ENCODE measurements at places on chromosomes 6 and 20.

DNA sequence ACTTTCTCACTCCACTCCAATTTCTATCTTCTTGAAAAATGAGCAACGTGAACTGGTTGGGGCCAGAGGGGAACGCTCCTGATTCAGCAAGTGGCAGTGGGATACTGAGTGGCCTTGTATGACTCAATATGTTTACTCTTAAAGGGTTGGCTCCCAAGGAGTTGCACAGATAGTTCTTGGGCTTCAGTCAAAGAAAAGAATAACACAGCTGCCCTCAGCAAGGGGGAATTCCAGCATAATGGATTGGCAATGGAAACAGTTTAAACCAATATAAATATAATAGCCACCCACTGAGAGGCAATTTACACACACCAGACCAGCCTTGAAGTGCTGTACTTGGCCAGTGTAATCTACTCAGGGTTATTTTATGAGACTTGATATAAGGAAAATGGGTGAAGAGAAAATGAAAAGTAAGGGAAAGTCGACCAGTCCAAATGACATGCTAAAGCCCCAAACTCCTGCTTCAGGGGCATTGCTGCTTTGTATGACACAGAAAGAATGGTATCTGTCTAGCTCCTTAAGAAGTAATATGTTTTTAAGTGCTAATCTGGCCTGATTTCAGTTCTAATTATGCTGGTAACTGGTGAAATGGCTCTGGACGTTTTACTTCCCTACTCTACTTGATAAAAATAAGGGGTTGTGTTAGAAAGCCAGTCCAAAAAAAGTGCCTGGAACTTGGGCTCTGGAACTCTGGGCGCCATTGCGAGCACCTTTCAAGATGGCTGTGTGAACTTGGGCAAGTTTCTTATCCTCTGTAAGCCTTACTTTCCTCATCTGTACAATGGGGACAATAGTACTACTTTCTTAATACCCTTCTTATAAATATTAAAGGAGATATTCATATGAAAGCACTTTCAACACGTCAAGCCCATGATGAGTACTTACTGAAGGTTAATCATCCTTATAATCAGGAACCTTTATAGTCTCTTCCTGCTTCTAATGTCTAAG lies 712.9 kb upstream of the MAP3K7 start:
- DNase-seq: no peak

- DNase-seq: peak; percentile 31
These were observed 9.9 kb upstream of the MMP9 start for GRCh38 chr20:45998761-45999160.

DNA sequence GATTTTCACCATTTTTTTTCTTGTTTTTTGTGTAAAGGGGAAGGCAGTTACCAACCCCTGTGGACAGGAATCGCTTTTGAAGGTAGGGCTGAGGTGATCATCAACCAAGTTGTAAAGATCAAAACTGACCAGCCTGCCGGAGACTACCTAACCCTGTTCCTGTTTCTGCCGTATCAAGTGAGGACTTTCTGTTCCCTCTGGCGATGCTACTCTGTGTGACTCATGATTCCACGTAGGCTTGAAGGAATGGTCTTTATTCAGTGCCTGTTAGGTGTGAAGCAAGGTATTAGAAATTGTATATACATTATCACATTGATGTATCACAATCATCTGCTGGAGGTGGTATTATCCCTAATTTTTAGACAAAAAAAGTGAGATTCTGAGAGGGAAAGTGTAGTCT lies 161.3 kb downstream of the SOX4 start:
- no peak for DNase-seq

- DNase-seq: no peak
These were observed 2.4 kb downstream of the MYBL2 start for GRCh38 chr20:43669332-43669731.

GRCh38 chr20:33874129-33874528 lies 63.0 kb downstream of the CHMP4B start:
- DNase-seq: no peak

GRCh38 chr6:127475135-127475822 lies 16.1 kb upstream of the KIAA0408 start:
- DNase-seq: no peak

- no peak for DNase-seq
These were observed 44.6 kb upstream of the DDR1 start for GRCh38 chr6:30839671-30840070.

GRCh38 chr20:19936466-19937200 lies 80.5 kb upstream of the NAA20 start:
- DNase-seq: no peak

GRCh38 chr6:19231878-19232561 lies 605.1 kb upstream of the ID4 start:
- DNase-seq: no peak

GRCh38 chr6:16582446-16583143 lies 178.7 kb downstream of the ATXN1 start:
- no peak for DNase-seq

- no peak for DNase-seq
These were observed 112.0 kb downstream of the LAMP5 start for GRCh38 chr20:9626357-9626756.

GRCh38 chr6:24428615-24429014 lies 25.9 kb downstream of the MRS2 start:
- no peak for DNase-seq

- DNase-seq: no peak
These were observed 130.0 kb upstream of the SGK1 start for GRCh38 chr6:134447883-134448387.

DNA sequence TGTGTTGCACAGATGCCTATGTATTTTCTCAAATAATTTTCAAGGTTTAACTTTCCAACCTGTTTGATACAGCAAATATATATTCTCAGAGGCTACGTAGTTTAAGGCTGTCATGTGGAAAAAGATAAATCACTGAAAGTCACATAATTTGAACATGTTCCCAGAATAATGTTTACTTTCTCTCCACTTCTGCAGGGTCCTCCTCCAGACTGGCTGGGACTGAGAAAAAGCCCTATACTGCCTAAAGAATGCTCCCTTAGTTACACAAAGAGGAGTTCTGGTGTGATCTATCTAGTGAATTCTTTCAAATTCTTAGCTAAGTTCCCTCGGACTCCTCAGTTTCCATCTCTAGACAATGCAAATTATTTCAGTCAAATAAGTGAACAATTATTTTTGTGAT lies 411.0 kb downstream of the C6orf118 start:
- DNase-seq: no peak

DNA sequence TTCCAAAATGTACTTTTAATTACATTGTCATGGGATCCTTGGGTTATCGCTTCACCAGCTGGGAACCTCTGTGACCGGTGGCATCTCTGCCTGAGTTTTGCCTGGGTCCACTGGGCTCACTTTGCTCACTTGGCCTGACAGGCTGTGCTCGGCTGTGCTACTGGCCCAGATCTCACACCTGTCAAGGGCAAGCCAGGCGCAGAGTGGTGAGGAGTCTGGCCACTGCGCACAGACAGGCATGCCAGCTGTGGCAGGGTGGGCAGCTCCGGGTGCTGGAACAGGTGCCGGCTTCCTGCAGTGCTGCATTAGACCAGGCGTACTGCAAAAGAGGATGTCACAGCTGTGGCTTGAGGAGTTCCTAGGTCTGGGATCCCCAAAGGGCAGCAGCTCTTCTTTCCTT lies 489.8 kb downstream of the TENT5A start:
- no peak for DNase-seq

DNA sequence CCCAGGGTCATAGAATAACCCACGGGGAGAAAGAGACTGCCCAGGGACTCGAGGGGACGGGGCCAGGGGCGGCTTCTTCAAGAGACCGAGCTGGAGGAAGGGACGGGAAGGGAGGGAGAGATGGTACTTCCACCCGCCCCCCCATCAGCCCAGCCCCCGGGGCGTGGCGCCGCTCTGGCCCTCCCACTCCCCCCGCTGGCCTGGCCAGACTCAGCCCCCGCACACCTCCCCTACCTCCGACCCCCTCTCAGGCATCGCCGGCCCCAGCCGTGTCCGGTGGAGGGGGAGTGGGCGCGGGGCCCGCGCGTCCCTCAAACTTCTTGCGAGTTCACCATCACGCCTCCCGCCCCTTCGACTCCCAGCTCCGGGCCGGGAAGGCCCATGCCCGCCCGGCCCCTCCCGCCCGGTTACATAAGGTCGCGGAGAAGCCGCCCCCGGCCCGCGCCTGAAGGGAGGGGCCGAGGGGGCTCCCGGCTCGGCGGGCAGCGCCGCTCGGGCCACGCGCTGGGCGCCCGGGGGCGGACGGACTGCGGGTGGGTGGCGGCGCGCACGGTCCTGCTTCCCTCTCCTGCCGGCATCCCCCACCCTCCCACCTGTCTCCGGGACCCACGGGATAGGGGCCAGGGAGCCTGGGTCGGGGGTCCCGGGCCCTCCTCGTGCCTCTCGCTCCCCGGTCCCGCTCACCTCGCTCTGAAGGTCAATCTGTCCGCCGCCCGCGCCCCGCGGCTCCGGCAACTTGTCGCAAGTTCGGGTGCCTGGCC lies 562 bp downstream of the TFEB start:
- DNase-seq: peak; percentile 68

DNA sequence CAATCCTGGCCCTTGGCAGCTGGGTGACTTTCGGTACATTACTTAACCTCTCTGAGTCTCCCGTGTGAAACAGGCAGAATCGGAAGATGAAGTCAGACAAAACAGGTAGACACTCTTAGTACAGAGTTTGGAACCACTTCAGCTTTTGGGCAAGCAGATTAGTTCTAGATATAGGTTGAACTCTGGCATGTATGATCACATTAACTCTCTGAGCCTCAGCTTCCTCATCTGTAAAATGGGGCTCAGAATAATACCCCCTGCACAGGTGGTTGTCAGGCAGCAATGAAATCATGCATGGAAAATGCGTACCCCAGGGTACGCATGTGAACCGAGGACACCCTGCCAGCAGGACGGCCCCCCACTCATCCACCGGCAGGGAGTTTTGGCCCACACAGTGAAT lies 87.7 kb downstream of the KCNB1 start:
- no peak for DNase-seq

GRCh38 chr6:7545316-7546019 lies 4.0 kb downstream of the DSP start:
- DNase-seq: no peak

- DNase-seq: no peak
These were observed 24.9 kb downstream of the SLC35D3 start for GRCh38 chr6:136947037-136947436.

DNA sequence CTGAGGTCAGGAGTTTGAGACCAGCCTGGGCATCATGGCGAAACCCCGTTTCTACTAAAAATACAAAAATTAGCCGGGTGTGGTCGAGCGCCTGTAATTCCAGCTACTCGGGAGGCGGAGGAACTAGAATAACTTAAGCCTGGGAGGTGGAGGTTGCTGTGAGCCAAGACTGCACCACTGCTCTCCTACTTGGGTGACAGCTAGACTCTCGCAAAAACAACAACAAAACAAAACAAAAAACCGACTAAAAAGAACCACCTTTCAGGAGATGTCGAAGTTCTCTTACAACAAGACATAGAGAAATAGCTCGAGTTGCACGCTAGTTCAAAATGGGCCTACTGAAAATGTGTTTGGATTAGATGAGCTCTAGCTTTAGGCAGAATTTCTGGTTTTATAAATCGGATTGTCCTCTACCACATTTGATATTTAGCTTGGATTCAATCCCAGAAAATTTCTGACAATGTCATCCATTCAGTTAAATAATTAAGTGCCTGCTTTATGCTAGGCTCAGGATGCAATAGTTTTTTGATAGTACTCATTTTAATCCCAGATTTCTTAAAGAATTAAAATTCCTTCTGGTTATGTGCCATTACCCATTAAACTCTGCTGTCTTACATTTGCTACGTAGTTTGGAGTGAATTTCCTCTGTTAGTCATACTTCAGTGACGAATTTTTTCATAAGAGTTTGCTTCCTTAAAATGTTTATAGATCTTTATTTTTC lies 137.5 kb upstream of the SHLD1 start:
- no peak for DNase-seq

GRCh38 chr20:62902926-62903615 lies 23.2 kb downstream of the DIDO1 start:
- DNase-seq: no peak

GRCh38 chr20:36499723-36500501 lies 41.4 kb upstream of the MYL9 start:
- no peak for DNase-seq

- DNase-seq: no peak
These were observed 85.2 kb downstream of the PLEKHG1 start for GRCh38 chr6:150684714-150685459.

DNA sequence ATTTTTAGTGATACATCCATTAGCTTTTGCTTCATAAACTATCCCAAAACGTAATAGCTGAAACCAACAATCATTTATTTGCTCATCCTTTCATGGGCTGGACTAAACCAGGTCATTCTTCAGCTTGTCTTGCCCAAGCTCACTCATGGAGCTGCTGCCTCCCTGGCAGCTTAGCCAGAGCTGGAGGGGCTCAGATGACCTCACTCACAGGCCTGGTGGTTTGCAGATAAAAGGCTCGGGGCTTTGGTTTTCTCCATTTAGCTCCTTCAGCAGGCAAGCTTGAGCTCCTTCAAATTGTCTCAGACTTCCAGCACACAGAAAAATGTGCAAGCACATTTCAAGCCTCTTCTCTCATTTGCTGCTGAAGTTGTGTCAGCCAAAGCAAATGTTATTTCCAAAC lies 139.1 kb downstream of the BTBD3 start:
- DNase-seq: no peak

DNA sequence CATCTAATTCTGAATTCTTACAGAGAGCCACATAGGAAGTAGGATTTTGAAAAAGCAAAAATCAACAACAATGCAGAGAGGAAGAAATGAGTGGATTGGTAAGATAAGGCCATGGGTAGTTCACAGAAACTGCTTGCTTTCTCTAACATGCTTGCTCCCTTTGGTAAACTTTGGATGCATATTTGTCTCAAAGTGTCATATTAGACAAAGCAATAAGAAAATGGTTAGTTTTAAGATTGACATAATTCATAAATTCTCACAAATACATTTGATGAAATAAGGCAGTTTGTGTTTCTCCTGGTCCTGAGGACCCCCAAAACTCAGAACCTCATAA lies 31.7 kb downstream of the UTRN start:
- no peak for DNase-seq

GRCh38 chr20:2261629-2262028 lies 34.2 kb upstream of the TGM3 start:
- DNase-seq: no peak

DNA sequence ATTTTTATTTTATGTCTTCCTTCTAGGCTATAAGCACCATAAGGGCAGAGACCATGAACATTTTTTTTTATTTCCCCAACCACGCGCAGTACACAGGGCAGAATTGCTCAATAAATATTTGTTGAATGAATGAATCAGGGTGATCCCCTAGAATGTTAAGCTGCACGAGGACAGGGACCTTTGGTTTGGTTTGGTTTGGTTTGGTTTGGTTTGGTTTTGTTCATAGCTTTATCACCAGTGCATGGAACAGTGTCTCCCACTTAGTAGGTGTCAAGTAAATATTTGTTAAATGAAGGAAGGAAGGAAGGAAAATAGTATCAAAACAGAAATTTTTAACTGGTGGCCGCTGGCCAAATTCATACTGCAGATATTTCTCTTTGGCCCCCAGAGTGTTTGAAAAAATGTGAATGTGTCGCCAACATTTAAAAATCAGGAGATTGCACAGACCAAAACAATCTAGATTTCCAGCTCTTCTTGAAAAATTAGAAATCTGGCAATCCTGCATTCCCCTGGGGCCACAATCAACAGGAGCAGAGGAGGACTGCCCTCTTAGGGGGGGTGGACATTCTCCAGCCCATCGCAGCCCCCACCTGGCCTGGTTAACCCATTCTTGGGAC lies 205.3 kb downstream of the EYA2 start:
- no peak for DNase-seq
